Motor neuron (in vitro differentiated cells): ENCODE measurements at places on chromosomes 1 and 21.

GRCh38 chr1:201486187-201486586 lies 17.2 kb upstream of the PHLDA3 start:
- no peak for ATAC-seq

DNA sequence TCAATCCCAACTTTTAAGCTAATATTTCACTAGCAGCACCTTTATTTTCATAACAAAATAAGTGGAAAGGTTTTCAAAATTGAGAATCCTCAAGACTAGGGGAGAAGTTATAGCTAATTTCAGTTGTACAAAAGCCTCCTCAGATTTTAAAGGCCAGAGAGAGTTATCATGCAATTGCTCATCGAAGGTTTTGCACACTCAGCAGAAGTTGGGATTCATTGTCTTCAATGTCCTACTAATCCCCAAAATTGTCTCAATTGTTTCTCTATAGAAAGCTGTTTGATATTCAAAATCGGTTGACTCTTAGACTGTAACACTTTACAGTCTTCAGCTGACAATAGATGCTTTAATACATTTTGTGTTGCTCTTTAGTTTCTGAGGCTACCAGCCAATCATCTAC lies 170.7 kb upstream of the TNR start:
- no peak for ATAC-seq

- no peak for ATAC-seq
These were observed 221.8 kb downstream of the NTNG1 start for GRCh38 chr1:107362468-107363140.

DNA sequence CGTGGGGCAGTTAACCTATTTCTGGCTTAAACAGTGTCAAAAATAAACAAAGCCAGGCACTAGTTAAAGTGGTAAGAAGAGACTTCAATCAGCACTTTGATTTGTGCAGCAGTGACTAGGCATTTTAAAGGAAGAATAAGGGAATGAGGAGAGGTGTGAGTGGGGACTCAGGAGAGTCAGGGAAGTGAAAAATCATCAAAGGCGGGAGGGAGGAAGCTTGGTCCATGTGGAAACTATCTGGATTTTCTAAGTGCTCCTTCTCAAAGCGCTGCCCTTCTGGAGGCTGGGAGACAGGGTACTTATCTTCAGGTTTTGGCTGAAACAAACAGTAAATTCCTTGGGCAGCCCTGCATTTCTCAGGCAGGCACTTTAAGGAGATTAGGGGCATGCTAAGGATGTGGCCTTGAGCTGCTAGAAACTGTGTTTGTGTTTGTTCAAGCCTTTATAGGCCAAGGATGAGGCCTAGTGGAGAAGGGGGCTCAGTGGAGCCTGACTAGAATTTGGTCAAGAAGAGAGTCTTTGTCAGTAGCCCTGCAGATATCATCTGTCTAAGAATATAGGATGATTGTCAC lies 486.5 kb downstream of the SIPA1L2 start:
- ATAC-seq = no peak

GRCh38 chr1:182629499-182630096 lies 25.4 kb upstream of the RGS16 start:
- no peak for ATAC-seq

- no peak for ATAC-seq
These were observed 218.7 kb upstream of the COA6 start for GRCh38 chr1:234154320-234155251.

DNA sequence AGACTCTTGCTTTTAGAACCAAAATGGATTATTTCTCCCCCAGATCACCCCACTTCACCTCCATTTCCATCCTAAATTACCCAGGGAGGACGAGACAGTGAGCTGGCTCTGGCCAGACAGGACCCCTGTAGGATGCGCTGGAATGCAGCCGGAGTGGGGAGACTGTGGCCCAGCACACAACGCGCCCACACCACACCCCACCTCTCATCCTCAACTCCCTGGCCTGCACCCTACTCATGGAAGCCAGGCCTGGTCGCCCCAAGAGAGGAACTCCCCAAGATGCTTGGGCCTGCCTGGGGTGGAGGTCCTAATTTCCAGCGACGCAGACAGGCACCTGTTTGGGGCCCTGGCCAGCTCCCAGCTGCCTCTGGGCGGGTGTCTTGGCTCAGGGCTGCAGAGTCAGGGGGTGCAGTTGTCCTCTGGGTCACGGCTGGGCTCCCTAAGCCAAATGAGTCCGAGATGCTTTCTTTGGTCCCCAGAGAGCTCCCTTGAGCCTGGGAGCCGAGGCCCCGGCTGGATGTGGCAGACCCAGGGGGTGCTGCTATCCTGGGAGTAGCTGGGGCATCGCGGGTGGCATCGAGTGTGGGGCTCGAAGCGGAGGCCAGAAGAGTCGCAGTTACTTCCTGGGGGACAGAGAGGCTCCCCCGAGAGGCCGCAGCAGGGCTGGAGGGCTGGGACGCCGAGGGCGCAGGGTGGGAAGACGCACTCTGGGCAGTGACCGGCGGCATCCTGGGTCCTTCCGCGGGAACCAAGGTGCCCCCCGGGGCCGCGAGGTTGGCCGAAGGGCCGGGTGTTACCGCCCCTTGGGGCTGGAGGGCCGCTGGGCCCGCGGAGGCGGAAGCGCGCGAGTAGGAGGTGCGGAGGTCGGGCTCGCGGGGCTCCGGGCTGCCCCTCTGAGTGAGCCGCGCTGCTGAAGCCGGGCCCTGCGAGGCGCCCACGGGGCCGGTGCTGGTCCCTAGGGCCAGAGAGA lies 10.4 kb downstream of the CLEC20A start:
- no peak for ATAC-seq

DNA sequence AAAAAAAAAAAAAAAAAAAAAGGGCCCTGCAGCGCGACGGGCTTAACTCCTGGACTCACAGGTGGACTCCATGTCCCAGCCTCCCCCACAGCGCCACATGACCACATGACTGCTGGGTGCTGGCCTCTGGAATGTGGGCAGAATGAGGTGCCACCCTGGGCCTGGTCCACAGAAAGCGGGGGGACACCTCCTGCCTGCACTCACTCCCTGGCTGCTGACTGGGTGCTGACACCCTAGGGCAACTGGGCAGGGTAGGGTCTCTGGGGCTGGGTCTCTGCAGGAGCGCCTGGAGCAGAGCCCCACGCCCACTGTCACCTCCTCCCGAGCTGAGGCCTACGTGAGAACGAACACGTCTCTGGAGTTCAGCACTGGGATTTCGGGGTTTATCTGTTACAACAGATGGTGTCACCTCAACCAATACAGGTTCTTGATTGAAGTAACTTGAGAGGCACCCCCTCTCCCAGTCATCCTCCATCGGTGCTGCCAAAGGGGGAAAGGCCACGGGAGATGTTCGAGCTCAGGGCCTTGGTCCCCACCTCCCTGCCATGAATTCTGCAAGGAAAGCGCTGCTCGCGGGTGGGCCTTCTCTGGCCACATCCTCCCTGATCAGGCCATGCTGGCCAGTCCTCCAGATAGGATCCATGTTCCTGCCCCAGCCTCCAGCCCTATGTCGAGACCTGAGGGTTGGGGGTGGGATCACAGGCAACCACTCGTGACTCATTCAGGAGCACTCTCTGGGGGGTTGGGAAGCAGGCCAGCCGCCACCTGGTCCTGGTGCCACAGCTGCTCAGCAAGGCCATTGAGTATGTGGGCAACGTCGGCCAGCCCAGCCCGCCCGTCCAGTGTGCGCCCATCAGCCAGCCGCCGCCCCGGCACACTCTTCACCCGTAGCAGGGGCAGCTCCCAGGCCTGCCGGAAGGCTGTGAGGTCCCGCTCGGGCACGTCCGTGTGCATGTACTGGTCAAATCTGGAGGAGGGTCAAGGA lies 5.4 kb downstream of the CPLANE2 start:
- no peak for ATAC-seq

GRCh38 chr1:206931709-206932108 lies 10.0 kb upstream of the FCMR start:
- no peak for ATAC-seq

DNA sequence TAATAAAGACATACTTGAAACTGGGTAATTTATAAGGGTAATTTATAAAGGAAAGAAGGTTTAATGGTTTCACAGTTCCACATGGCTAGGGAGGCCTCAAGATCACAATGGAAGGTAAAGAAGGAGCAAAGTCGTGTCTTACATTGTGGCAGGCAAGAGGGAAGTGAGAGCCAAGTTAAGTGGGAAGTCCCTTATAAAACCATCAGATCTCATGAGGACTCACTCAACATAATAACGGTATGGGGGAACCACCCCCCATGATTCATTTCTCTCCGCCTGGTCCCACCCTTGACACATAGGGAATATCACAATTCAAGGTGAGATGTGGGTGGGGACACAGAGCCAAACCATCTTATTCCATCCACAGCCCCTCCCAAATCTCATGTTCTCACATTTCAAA lies 76.8 kb upstream of the ZNF678 start:
- no peak for ATAC-seq

GRCh38 chr1:200897259-200897658 lies 2.6 kb downstream of the INAVA start:
- ATAC-seq = no peak

DNA sequence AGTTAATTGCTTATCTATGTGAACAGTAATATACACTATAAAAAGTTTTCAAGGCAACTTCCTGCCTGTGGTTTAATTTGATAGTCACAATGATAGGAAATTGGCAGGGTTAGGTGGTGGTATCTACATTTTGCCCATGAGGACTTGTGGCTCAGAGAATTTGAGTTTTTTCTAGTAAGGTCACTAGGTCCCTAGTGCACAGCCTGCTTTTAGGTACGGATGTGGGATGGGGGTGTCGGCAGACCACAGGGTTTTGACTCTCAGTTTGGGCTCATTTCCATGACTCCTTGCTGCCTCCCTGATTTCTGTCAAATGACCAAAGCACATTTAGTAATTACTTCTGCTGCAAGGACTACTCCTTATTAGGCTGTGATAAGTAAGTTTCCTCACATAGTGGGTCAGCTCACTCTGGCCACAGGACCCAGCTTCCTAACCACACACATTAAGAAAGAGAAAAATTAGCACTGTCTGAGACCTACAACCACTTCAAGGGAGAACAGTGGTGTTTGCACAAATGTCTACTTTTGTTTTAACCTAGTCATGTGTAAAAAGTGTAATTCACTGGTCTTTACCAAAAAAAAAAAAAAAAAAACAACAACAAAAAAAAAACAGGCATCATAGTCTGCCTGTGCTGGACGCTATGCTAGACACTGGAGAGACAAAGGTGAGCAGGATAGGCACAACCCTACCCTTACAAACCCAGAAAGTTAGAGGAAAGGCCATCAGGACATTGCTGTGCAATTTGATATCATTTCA lies 43.7 kb downstream of the MRPL39 start:
- ATAC-seq = no peak

DNA sequence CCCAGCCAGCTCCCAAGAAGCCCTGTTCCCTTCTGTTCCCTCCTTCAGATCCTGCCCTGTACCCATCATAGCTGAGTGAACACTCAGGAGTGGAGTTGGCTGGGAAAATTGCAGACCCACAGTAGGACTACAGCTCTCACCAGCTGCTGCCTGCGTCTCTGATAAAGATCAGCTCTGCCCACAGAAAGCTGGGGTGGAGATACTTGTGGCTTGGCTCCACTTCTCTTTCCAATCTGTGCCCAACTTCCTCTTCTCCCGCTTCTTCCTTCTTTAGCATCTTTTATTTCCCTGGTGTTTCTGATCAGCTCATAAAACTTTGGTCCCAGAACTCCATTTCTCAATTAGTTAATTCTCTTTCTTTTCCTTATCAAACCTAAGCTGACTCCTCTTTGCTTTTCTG lies 5.5 kb upstream of the CD1A start:
- no peak for ATAC-seq

GRCh38 chr21:38768471-38769063 lies 37.2 kb upstream of the ETS2 start:
- no peak for ATAC-seq

- ATAC-seq = no peak
These were observed 9.1 kb upstream of the GALNT2 start for GRCh38 chr1:230057681-230058565.

- ATAC-seq = peak; percentile 27
These were observed 169.0 kb downstream of the VAV3 start for GRCh38 chr1:107795994-107796393.

DNA sequence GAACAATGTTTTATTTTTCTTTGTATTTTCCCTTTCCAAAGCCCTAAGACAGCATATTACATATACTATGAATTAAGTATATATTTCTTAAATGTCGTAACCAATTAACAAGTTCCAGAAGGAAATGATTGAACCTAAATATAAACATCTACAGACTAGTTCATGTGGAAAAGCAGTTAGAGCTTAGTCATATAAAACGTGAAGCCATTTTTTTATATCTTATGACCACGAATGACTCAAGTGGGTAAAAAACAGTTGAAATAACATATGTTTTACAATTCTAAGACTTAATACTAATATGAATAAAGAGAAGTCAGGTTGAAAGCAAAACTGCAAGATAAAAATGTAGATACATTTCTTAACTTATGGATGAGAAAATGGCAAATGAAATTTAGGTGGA lies 307.3 kb downstream of the BRINP3 start:
- ATAC-seq = no peak

DNA sequence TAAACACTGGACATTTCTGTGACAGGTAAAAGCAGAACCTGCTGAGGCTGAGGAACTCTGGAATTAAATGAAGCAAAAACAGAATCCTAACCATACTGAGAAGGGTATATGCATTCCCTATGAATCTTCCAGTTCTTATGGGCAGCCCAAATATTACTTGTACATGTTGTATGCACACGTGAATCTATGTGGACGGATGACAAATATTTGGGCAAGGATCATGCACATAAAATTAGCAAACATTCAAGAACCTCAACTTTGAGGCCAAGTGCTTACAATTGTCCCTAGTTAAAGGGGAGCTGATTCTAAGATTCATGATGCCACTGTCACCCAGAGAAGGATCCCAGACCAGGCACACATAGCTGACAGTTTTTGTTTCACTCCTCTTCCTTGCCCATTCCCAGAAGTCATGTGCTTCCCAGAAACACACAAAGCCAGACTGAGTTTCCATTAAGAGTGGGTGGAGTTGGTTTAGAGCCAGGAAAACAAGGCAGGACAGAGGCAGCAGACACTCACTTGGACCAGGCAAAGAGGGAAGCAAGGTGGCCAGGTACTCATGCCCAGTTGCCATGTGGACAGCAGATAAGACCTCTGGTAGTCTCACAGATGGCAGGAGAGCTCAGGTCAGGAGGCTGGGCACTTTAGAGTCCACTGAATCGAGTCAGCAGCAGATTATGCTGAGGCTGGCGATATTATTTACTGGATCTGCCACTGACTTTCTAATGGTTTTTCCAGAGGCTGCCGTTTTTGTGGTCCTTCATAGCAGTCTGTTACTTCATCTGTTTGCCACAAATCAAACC lies 25.6 kb downstream of the AK2 start:
- peak; percentile 59 for ATAC-seq

DNA sequence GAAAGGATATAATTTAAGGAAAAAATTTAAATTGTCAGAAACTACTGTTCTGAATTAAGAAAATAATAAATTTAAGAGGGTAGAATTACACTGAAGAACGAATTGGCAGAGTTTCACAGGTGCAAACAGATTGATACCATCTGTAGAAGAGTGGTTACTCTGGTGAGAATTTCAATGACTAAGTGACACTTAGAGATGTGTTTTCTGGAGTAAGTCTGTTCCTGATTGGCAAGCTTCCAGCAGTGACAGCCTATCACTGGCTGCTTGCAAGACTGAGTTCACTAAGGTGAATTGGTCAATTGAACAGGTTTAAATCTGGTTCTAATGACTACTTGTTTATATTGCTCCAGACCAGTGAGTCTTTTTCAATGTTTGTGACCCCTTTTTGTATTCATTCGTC lies 838.2 kb upstream of the RGS18 start:
- no peak for ATAC-seq
